ENCODE measurements at places on chromosomes 4 and X. TPM values are rescaled to one million over a fixed set of nuclear protein-coding genes. Genes with fewer than 3 reads are reported as not detected.

DNA sequence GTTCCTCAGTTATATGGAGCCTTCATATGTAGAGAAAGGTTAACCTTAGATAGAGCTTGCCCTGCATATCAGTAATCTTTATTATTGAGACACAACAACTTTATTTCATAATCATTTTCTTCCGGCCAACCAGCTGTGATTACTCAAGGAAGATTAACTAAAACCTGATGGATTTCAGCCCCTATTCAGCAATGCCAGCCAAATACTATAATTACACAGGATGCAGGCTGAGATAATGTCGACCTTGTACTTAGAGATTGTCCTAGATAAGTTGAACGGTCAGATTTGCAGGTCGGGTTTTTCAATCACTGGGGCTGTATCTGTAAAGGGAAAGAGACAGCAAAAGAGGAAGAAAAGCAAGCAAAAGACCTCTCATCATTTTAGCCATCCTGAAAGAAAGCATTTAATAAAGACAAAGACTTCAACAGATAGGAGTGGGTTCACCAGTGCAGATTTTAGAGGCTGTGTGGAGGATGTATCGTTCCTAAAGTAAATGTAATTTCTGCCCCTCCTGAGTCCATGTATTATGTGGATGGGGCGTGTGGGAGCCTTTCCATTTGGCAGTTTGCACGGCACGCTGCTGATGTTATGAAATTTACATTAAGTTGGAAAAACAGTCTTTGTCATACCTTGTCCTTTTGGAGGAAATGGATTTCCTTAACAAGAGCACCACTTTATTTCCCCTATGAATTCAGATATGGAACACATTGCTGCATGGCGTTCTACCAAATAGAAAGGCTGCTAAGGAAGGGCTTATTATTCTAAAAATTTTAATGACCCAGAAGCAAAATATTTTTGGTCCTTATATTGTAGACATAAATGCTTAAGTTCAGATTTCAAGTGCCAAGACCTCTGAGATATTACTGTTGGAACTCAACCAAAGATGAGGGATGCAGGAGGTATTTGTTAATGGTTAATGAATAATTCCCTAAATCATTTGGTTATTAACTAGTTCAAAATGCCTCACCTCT lies 496.7 kb downstream of the SPRY1 start:
- H3K4me1 ChIP-seq, result no peaks in the 10 kb centered on the region
- no peaks in the 10 kb centered on the region for H3K27me3 ChIP-seq
- no peaks in the 10 kb centered on the region for H3K36me3 ChIP-seq
- H3K27ac ChIP-seq, result no peak overlapping the region

- H3K36me3 ChIP-seq, result no peaks in the 10 kb centered on the region
- no peak overlapping the region for H3K27ac ChIP-seq
- H3K27me3 ChIP-seq, result no peaks in the 10 kb centered on the region
- DNase-seq, result no peak
Measured at GRCh38 chr4:11069083-11069482, 359.6 kb downstream of the HS3ST1 start.

- DNase-seq, result no peak
- H3K36me3 ChIP-seq, result no peaks in the 10 kb centered on the region
- no peaks in the 10 kb centered on the region for H3K4me1 ChIP-seq
- no peak overlapping the region for H3K27ac ChIP-seq
Measured at GRCh38 chr4:30667919-30668318, 52.2 kb upstream of the PCDH7 start.

DNA sequence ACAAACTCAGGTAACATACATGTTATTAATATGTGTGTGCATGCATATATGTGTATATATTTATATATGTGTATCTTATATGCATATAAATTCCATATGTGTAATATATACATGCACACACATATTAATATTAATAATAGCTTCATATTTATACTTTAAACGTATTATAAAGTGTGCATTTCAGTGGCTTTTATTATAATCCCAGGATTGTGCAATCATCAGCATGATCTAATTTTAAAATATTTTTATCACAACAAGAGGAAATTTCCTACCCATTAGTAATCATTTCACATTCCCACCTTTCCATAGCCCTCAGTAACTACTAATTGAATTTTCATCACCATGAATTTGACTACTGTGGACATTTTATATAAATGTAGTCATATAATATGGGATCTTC lies 2211.9 kb upstream of the TENM3 start:
- no peak for DNase-seq
- no peaks in the 10 kb centered on the region for H3K36me3 ChIP-seq

GRCh38 chr4:53852343-53852742 lies 212.1 kb downstream of the CHIC2 start:
- no peak overlapping the region for H3K4me3 ChIP-seq
- H3K36me3 ChIP-seq, result no peaks in the 10 kb centered on the region
- no peak for DNase-seq

- H3K27me3 ChIP-seq, result peaks cover 6% of the 10 kb centered on the region
- H3K4me3 ChIP-seq, result no peak overlapping the region
- no peak for DNase-seq
- H3K27ac ChIP-seq, result no peak overlapping the region
- no peaks in the 10 kb centered on the region for H3K36me3 ChIP-seq
- H3K4me1 ChIP-seq, result peaks cover 13% of the 10 kb centered on the region
Measured at GRCh38 chr4:10028910-10029309, 7.6 kb upstream of the SLC2A9 start.

DNA sequence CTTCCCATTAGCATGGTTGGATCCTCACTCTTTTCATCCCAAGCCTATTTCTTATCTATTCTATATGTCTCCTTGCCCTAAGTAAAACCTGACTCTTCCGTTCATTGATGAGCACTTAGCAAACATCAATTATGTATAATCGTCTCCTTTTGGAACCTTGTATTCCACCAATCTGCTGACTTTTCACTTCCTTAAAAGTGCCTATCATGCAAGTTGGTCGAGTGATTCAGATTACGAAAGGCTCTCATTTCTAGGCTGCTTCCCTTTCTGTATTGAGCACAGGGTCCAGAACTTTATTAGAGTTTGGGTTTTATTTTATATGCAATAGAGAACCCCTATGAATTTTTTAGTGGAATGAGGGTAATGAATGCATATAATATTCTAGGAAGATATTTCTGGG lies 27.1 kb upstream of the ALB start:
- no peaks in the 10 kb centered on the region for H3K27me3 ChIP-seq
- no peaks in the 10 kb centered on the region for H3K36me3 ChIP-seq
- no peak overlapping the region for H3K27ac ChIP-seq

GRCh38 chr4:74540193-74540592 lies 95.3 kb downstream of the AREG start:
- H3K27me3 ChIP-seq, result no peaks in the 10 kb centered on the region
- no peak overlapping the region for H3K4me3 ChIP-seq
- no peaks in the 10 kb centered on the region for H3K36me3 ChIP-seq
- no peak overlapping the region for H3K27ac ChIP-seq
- DNase-seq, result no peak
- H3K4me1 ChIP-seq, result no peaks in the 10 kb centered on the region

DNA sequence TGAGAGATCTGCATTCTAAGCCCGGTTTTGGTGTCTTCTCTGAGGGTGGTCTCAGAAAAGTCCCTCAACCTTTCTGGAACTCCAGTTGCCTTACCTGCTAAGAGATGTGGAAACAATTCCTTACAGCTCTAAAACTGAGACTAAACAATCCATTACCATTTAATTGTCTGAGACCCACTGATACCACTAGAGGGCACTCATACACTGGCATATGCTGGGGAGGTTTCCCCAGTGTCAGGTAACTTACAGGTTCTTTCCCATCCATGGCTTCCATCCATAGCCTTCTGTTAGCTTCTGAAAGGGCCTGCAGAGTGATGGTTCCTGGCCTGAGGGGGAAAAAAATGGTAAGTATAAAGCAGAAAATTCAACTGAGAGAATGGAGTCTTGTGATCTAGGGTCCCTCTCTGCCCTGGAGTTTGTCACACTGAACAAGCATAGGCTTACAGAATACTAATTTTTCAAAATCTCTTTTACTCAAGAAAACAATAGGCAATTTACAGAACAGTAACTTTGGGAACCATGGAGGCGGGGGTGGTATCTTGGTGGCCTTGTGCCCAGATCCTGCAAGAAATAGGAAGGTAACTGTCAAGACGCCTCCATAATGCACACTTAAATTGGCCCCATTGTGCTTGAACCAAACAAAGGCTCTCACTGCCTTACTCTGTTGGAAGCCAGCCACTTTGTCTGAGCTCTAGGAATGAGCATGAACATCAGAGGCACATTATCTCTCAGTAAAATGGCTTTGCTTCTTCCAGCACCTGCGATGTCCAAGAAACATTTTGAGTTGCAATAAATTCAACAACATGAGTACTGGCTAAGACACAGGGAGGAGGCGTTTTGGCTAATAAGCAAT lies 236.1 kb downstream of the OPHN1 start:
- H3K4me3 ChIP-seq, result no peak overlapping the region
- H3K27me3 ChIP-seq, result no peaks in the 10 kb centered on the region
- H3K36me3 ChIP-seq, result no peaks in the 10 kb centered on the region
- peak; percentile 72 for DNase-seq
- H3K27ac ChIP-seq, result no peak overlapping the region

Gene COL4A6
- 40.5 TPM for total RNA-seq

Gene KLKB1
- 0.39 TPM for total RNA-seq

Gene IGFBP7
- total RNA-seq, result 0.86 TPM

Gene ZMYM3
- total RNA-seq, result 50.8 TPM

Gene RASL11B
- total RNA-seq, result 6.8 TPM

Gene GSTCD
- 65.3 TPM for total RNA-seq
